ENCODE measurements at places on chromosomes 11 and 22.

GRCh38 chr11:81840380-81840779 lies 893.3 kb downstream of the FAM181B start:
- DNase-seq = no peak

DNA sequence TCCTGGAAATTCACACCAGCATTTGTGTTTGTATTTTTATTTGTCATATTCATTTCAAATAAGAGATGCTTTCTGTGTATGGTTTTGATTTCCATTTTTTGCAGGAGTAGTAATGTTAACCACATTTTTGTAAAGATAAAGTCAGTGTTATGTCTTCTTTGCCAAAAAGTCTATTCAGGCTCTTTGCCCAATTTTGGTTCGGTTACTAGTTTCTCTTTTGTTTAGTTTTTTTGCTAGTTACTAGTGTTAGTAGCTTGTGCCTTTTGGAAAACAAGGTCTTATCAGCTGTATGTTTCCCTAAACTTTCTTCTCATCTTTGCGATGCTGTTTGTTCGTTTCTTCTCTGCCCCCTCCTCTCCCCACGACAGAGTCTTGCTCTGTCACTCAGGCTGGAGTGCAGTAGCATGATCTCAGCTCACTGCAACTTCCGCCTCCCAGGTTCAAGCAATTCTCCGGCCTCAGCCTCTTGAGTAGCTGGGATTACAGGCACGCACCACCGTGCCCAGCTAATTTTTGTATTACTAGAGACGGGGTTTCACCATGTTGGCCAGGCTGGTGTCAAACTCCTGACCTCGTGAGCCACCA lies 112.3 kb upstream of the GRK3 start:
- DNase-seq = no peak

DNA sequence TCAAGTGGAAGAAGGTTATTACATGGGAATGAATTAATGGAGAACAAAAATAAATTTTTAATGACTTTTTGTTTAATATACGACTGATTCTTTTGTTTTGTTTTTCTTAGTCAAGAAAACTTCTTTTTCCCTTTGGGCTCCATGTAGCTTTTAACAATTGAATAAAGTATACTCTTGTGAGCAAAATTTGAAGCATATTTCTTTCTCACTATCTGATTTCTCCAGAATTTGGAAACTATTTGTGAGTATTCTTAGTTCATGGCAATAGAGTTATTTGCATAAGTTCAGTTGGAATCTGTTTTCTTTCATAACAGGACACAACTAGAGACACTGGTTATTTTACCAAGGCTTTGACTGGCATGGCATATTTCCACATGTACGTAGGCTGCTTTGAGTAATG lies 3.8 kb upstream of the APOL1 start:
- no peak for DNase-seq

DNA sequence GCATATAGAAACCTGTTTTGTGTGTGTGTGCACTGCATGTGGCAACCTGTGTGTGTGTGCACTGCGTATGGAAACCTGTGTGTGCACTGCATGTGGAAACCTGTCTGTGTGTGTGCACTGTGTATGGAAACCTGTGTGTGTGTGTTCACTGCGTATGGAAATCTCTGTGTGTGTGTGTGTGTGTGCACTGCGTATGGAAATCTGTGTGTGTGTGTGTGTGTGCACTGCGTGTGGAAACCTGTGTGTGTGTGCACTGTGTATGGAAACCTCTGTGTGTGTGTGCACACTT lies 72.2 kb upstream of the CCND1 start:
- no peak for DNase-seq

DNA sequence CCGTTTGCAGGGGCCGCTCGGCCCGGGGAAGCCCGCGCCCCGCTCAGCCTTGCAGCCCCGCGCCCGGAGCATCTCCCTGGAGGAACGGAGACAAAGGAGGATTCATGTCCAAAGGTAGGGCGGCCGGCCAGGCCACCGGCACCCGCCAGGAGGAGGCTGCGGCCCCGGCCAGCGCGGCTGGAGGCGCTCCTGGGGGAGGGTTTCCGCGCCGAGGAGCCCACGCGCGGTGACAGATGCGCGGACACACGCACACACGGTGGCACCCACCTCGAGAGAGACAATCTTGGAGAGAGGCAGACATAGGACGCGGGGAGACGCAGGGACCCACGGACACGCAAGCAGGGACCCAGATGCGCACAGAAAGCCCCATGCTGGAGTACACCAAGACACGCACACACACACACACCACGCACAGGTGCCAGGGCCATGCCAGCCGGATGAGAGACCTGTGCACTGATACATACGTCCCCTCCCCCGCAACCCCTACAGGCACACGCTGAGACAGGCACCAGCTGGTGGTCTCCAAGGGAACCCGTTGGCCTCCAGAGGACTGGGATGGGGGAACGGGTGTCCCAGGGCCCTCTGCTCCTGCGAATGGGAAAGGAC lies 7.8 kb downstream of the SEPTIN3 start:
- no peak for DNase-seq

DNA sequence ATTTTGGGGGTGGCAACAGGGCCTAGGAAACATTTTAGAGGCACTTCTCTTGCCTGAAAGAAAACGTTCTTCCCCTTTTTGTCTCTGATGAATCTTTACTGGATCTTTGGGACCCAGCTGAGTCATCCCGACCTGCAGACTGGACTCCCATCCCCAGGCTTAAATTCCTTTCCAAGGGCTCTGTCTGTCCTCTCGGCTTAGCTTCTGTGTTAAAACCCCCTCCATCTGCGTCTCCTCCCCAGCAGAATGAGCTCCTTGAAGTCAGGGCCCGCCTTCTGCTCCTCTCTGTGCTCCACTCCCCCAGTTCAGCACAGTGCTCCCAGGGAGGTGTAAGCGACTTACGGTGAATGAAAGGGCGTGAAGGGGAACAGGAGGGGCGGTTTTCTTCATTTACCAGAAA lies 895 bp upstream of the DAGLA start:
- DNase-seq = no peak

- peak; percentile 17 for DNase-seq
These were observed 44.4 kb downstream of the VSIG10L2 start for GRCh38 chr11:125990244-125990643.

DNA sequence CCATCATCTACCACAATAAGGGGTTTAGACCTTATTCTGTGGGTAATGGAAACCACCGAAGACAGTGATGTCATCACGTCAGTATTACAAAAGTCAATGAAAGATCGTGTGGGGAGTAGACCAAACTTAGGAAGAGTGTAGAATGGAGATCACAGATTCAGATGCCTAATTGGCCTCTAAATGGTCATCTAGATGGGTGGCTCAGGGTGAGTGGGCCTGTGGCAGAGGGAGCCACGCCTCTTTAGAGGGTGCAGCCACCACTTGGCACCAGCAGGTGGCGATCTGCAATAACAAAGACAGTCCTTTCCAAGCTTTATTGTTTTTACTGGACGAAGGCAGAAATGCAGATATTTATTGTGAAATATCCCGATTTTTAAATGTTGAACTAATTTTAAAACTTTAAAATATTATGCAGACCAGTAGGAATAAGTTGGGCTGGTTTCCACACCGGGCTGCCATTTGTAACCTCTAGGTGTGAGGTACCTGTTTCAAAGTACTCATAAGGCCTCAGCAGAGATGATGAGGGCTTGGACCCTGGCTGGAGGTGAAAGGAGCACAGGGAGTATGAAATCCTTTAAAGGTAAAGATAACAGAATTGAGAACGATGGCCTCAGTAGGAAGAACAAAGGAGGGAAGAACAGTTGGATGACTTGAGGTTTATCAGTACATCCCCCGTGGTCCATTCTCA lies 222.0 kb downstream of the DBX1 start:
- DNase-seq = peak; percentile 8

DNA sequence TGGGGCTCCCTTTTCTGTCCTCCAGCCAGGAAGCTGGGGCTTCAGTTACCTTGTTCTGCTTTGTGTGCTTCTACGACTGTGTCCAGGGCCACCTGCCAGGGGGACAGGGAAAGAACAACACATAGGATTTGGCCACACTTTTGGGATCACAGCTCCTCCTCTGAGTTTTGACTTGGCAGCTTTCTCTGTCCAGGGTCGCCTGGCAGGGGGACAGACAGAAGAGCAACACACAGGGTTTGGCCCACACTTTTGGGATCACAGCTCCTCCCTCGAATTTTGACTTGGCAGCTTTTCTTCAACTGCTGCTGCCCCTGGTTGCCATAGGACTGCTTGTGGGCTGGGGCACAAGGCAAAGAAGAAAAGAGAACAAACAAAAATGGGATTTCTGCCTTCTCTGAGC lies 19.1 kb downstream of the INCENP start:
- no peak for DNase-seq

- no peak for DNase-seq
These were observed 92.2 kb upstream of the TOP3B start for GRCh38 chr22:22074634-22075381.

DNA sequence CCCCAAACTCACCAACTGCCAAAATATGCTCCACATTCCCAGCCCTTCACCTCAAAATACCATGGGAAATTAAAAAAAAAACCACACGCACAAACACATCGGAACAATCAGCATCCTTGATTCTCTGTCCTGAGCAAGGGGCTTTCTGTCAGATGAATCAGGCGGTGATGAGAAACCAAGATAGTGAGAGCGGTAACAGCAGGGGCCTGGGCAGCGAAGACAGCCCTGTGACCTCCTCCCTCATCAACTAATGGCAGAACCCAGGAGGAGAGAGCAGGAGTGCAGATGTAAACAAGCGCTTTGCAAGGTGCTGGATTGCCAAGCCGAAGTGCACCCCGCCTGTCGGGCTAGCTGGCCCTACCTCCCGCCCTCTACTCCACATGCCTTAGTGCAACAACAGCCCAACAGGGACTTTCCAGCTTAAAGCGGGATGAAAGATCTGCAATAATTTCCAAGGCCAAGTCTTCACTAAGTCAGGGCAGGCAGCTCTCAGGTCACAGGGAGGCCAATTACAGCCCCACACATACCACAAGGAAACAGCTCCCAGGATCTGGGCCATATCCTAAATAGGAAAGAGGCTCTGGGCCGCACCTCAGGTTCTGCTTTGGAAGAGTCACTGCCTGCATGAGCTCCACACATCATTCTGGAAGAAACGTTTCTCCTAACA lies 72.2 kb upstream of the BID start:
- no peak for DNase-seq

DNA sequence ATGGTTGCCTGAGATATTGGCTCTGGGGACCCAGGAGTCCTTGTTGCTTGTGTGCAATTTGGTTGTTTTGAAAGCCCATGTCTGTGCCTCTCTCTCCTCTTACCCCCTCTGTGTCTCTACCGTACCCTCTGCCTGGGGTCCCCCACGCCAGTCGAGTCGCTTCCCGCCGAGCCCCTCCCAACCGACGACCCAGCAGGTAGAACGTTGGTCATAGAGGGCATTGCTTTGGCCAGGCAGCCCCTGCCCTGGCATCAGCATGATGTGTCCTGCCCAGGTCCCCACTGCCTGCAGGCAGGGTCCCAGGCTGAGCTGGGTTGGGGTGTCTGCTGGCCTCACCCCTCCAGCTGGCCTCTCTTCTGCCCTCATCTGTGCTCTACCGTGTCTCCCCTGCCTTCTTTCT lies 35.0 kb downstream of the TREH start:
- no peak for DNase-seq

GRCh38 chr11:123558536-123559315 lies 95.7 kb downstream of the SCN3B start:
- DNase-seq = no peak

DNA sequence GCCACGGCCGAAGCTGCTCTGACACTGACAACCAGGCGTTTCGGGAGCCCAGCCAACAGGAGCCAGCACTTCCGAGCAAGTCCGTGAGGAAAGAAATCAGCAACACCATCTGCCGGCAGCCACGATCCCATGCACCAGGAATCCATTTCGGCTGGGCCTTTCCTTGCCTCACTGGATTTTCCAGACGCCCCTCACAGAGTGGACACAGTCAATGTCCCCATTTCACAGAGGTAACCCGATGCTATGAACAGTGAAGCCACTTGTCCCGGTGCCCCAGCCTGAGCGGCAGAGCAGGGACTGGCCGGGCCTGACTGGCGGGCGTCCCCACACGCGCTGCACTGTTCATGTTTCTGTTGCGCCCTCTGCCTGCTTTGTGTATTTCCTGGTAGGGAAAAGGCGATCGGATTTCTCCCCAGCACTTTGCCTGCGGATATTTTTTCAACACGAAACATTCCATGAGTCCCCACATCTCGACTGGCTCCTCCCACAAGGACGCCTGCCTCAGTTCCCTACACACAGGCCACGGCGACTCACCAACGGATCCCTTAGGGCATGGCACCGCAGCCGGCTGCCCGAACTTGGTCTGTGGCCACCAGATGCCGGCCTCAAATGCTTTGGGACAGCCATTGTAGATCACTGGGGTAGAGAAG lies 55.3 kb downstream of the TRMU start:
- no peak for DNase-seq

DNA sequence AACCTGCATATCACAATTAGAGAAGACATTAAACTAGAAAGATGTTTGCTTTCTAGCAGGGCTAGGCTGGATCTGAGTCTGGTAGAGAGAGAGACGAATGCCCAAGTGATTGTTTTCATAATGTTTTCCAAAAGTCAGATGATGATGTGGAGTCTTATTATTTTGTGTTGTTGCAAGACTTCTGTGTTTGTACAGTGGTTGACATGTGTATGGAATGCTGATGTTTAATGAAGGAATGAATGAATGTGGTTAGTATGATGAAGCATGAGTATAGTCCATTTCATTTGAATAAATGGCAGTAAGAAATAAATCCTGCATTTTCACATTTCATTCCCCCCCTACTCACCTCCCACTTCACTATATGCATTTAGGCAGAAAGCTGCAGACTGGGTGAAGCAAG lies 69.6 kb downstream of the PPP2R1B start:
- DNase-seq = no peak
